RWPE1 (cell line): ENCODE measurements at places on chromosomes 6 and 20.

DNA sequence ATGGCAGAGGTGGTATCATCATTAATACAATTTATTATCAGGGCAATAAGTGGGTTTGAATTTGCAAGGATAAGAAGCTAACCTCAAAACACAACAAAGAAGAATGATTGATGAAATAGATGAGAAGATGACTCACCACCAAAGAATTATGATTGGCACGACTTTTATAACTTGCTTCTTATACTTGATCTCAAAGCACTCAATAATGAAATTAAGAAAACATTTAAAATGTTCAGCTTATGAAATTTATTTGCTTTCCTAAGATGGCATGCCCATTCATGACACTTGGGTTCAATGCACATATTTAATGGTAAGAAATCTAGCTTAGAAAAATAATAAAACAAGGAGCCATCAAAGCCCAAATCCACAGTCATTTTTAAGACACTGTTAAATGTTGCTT, 477.5 kb downstream of the GJA1 start:
- no peak for DNase-seq

- no peak for DNase-seq
Observed at GRCh38 chr6:9467741-9468140, 947.1 kb downstream of the TFAP2A start.

DNA sequence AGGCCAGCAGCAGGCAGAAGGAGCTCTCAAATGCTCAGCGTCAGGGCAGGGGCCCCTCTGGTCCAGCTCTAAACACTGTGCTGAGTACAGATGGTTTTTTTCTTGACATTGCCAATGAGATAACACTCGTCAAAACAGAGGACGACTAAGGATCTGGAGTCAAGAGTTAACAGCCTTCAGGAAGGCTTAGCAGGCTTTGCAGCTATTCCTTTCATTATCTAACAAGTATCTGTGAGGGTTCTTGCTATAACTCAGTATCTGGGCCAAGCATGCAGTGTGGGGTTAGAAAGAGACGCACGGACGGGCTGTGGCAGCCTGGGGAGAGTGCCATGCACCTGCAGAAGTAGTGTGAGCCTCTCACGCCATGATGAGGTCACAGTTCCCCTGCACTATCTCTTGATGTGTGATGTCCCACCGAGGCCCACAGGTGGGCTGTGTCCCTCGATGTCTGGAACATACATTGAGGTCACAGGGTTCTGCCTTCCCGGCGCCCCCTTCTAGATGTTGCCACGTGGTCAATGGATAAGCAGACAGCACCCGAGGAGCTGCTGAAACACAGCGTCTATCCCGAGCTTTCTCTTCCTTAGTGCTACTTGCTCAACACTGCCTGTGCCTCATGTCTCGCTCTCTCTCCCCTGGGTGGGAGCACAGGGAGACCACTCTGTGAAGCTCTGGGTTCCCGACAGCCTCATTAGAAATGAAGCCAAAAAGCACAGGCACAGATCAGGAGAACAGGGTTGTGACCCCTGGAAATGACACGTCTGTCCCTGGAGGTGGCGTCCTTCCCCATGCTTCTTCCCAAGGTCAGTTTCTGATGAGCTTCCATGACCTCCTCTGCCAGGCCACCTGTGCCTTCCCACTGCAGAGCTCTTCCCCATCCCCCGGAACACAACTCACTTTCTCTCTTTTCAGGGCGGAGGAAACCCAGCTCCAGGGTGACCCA, 85.5 kb upstream of the RPS6KA2 start:
- DNase-seq, result no peak

DNA sequence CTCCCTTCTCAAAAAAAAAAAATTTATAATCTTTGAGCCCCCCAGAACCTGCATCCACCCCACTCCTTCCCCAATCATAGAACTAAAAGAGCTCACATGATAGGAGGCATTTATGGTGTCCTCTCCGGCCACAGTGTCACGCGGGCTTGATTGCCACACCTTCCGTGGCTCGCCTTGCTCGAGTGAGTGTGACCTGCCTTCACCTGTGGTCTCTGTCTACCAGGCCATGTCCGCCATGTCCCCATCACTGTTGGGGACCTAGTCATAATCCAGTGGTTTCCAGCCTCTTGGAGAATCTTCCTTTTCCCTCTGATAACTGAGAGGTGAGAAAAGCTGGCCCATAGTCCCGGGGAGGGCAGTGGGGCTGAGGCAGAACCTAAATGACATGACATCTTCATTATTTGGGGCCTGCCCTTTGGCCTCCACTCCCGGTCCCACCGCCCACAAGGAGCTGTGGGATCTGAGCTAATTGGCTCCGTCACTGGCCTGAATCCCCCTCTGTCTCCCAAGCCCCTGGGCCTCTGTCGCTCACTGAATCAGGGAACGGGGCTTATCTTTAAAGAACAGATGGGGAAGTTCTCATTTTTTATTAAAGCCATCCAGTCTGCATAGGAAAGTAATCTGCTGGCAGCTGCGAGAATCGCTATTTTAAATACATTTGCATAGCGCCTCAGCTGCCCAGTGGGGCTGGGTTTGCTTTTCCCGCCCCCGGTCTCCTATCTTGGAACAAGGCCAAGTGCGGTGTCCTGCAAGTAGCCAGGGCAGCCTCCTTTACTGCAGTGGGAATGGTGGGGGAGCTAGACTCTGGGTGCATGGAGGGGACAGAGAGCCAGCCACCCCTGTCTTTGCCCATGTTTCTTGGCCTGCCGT, 197.6 kb upstream of the PMEPA1 start:
- DNase-seq, result no peak

GRCh38 chr20:38604873-38605303, 3.3 kb downstream of the ARHGAP40 start:
- peak; percentile 99 for DNase-seq

DNA sequence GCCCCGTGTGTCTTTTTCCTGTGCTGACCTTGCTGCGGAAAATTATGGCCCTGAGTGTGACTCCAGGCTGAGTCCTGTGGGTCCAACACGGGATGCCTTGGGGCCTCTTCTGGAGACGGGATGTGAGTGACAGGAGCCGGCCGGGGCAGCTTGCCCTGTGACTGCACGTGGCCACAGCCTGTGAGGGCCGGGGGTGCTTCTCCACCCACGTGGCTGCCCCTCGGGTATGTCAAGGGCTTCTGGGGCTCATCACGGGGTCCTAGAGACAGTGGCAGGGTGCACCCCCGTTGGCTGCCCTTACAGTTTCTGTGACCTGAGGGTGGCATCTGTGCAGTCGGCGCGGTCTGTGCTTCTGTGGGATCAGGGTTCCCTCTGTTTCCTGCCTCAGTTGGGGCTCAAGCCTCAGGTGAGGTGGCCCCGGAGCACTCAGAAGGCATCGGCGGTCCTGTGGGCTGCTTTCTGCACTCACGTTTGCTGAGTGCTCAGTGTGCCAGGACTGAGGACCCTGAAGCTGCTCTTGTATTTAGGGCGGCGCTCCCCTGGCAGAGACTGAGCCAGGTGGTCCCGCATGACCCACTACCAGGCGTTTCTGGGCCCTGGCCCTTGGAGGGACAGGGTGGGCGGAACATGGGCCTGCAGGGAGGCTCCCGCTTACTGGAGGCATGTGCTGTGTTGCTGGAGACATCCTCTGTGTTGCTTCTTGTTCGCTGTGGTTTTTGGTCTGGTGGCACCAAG, 5.4 kb downstream of the RTEL1 start:
- DNase-seq, result no peak

- DNase-seq, result peak; percentile 53
Observed at GRCh38 chr6:87945966-87946365, 101.7 kb upstream of the SPACA1 start.

GRCh38 chr20:33474963-33475362, 14.9 kb upstream of the CBFA2T2 start:
- no peak for DNase-seq

GRCh38 chr6:68237205-68237604, 397.9 kb upstream of the ADGRB3 start:
- DNase-seq, result no peak

DNA sequence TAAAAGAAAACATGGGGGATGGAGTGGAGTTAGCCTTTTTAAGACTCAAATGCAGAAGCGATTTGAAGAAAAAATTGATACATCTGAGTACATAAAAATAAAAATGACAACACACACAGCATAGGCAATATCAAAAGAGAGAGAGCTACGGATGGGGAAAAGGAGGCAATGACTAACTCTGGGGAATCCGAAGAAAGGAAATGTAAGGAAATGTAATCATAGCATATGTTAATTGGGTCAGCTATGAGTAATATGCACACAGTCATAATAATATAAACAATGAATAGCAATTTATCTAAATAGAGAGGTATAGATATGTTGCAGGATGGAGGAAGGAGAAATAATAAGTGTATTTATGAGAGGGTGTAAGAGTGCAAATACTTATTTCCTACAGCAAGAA, 83.4 kb downstream of the NOL4L start:
- DNase-seq, result peak; percentile 53

- no peak for DNase-seq
Observed at GRCh38 chr6:157769776-157770426, 53.1 kb upstream of the SNX9 start.

DNA sequence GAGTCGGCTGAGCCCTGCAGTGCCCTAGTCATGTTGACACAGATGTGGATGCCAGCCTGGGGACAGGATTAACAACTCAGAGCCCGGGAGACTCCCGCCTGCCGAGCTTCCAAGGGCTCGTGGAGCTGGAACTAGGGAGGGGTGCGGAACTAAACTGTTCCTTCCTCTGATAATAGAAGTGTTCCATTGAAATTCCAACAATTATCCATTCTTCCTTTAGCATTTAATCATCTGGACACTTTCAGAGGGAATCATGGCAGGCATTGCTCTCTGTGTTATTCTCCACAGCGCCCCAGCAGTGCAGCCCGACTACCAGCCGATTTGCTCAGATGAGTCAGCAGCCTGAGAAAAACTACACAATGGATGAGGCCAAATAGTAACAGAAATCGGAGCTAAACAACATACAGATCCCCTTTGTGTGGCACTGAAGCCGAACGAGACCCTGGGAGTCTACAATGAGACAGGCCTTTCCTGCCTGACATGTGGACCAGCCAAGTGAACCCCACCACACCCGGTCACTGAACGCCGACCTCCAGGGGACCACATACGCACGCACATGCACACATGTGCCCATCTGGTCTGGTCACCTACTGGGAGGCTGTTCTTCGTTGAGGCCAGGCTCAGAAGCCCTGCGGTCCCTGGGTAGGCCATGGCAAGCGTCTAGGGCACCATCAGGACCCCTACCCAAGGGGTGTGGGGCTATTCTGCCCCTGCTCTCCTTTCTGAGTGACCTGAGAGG, 238.4 kb upstream of the AFDN start:
- no peak for DNase-seq

DNA sequence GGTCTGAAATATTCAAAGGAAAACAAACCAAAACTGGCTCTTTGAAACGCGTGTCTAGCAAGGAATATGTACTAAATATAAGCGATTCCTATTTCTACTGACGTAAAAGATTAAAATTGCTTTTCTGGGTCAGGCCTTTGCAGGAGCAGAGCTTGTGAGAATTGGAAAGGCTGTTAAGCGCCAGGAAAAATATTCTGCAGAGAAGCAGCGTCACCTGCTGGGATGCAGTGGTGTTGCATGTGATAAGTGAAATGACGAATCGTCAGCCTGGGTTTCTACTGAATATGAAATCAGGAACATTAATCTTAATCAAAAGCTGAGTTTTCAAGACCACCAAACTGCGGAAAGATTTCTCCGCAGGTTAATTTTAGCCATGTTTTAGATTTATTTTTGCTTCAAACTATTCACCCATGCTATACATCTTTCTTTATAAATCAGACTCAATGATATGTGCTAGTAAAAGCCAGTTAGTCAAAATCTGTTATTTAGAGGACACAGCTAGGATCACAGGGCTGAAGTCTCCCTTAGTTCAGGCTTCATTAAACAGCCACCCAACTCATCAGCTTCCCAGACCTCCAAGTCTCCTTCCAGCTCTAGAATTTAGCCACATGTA, 67.4 kb downstream of the ALDH8A1 start:
- DNase-seq, result peak; percentile 53

DNA sequence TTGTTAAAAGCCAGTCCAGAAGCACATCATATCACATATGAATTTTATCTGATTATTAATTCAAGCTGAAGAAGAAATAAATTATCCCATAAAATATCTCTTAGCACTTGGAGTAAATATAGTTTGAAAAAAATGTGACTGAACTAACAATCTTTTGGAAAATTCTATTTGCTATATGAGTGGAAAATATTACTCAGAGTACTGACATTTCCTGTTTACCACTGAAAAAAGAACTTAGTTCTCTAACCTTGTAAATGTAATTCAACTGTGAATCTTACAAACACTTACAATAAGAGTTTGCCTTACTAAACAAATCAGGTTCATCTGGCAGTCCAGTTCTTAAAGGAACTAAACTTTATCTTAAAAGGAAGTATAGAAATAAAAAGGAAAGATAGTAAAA, 44.2 kb downstream of the MOXD1 start:
- no peak for DNase-seq

- no peak for DNase-seq
Observed at GRCh38 chr20:37316775-37317170, 27.3 kb downstream of the MANBAL start.

- no peak for DNase-seq
Observed at GRCh38 chr20:58576603-58576970, 61.4 kb upstream of the APCDD1L start.

GRCh38 chr6:169269180-169270076, 15.8 kb upstream of the THBS2 start:
- peak; percentile 68 for DNase-seq

DNA sequence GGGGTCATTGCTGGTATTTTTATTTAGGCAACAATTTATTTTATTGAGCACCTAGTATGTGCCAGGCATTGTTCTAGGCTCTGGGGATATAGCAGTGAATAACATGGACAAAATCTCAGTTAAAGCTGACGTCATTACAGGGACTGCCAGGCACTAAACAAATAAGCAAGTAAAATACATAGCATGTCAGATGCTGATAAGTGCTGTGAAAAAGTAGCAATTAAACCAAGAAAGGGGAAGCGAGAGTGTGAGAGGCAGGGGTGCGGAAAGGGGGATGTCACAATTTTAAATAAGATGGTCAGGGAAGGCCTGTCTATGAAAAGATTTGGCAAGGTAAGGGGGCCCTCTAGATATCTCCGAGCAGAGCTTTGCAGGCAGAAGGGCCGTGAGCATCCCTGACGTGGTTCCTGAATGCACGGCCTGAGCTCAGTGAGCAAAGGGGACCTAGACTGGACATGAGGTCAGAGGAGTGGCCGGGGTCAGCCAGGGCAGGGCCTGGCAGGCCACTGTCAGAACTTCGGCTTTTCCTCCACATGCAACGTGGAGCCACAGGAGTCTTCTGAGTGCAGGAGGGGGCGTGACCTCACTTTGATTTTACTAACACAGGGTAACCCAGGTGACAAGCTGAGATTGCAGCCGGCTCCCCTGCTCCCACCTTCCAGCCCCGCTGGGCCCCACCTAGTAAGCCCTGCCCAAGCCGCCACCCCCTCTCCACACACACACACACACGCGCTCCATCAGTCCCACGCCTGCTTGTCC, 24.2 kb upstream of the SIRPA start:
- DNase-seq, result no peak
